ENCODE measurements at places on chromosomes 2 and 18. TPM values are rescaled to one million over a fixed set of nuclear protein-coding genes. Genes with fewer than 3 reads are reported as not detected.

- no peak for DNase-seq
Observed at GRCh38 chr18:58671632-58672564, 633 bp downstream of the MALT1 start.

DNA sequence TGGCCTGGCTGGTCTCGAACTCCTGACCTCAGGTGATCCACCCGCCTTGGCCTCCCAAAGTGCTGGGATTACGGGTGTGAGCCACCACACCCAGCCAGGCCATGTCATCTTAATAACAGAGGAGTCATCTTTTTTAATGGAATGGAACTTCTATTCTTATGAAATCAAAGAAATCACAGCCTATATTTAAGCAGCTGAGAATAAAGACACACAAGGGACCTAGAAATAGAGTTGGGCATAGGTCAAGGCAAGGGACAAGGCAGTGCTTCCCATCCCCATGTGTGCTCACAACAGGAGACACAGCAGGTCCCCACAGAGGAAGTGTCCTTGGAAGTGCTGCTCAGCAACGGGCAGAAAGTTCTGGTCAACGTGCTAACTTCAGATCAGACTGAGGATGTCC is 3.2 kb downstream of the SNX17 start:
- DNase-seq: no peak

DNA sequence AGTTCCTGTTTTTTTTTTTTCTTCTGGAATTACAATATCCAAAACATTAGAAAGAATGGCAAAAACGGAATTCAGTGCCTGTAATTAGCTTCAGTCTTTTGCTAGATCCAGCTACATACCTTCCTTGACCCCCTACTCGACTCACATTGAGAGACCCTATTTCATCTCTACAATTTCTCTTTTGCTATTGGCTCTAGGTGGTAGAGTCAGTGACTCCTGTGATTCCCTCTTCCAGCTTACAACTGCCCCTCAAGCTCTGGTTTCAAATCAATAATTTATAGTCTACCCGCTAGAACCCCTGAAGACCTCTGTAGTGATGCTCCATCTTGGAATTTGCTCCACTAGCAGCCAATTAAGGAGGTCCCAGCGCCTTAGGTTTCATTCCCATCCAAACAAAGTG is 125.8 kb downstream of the TMEFF2 start:
- DNase-seq: no peak

DNA sequence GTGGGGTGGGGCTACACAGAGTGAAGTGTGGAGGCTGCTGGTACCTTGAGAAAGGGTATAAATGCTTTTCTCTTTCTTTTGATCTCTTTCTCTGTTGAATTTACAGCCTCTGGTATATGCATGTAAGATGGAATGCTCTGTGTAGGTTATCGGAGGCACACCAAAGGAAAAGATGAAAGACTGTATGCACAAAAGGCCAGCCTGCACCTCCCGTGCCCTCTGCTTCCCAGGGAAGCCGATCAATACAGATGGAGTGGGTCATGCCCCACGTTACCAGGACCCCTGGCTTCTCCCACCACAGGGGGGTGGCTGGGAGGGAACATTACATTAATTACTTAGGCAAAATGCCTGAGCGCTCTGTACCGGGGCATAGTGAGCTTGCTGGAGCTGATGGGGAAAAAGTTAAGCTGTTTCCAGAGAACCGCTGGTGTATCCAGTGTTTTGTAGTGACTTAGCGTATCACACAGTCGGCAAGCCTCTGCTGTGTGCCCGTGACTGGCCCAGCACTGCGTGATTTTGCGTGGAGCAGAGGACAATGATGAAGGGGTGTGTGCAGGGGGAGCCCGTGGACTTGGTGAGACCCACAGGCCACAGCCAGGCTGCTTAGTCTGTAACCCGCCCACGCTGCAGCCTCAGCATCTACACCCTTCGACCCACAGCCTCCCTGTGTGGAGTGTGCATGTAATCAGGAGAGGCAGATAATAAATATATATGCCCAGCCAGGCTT is 8.0 kb downstream of the ALLC start:
- DNase-seq: no peak

DNA sequence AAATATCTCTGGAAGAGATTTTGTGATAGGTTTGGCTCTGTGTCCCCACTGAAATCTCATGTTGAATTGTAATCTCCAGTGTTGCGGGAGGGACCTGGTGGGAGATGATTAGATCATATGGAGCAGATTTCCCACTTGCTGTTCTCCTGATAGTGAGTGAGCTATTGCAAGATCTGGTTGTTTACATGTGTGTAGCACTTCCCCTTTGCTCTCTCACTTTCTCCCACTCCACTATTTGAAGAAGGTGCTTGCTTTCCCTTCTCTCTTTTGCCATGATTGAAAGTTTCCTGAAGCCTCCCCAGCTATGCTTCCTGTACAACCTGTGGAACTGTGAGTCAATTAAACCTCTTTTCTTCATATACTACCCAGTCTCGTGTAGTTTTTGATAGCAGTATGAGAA is 97.0 kb upstream of the FN1 start:
- DNase-seq: no peak

DNA sequence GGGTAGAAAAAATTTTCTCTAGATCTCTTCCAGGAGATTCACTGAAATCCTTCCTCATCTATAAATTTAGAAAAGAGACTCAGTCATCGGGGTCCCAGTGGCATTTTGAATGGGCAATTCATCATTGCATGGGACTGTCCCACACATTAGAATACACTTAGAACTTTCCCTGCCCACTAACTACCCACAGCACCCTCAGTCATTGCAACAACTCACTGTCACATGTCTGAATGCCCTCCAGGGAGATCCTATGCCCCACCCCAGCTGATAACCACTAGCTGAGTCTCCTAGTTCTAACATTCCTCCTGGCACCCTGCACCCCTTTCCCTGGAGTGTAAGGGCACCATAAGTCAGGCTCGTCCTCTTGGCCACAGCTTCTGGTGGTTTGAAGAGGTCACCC is 89.6 kb downstream of the INSIG2 start:
- no peak for DNase-seq

- DNase-seq: no peak
Observed at GRCh38 chr2:162069267-162069903, 4.6 kb downstream of the DPP4 start.

- DNase-seq: no peak
Observed at GRCh38 chr2:28904295-28904694, 9.8 kb downstream of the WDR43 start.

The ABCG5 gene
- 0.05 TPM for polyA plus RNA-seq
